ENCODE measurements at places on chromosomes 5 and 9.

- no peak for DNase-seq
Measured at GRCh38 chr9:97980918-97981845, 2.0 kb upstream of the ANP32B start.

DNA sequence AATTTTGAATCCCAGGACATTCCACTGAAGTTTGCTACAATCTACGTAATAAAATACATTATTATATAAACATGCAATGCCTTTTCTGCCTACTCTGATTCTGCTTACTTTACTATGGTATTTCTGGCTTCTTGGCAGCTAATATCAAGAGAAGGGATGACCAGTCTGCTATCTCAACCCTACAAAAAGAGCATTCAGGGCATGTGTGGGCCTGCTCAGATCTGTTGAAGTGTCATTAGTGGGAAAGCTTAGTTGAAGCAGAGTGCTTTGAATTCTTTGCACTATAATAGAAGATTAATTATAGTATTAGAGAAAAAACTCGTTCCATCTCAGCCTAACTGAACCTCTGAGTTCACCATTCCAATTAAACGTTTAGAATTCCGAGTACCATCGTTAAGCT lies 339.5 kb upstream of the ISL1 start:
- DNase-seq = no peak

DNA sequence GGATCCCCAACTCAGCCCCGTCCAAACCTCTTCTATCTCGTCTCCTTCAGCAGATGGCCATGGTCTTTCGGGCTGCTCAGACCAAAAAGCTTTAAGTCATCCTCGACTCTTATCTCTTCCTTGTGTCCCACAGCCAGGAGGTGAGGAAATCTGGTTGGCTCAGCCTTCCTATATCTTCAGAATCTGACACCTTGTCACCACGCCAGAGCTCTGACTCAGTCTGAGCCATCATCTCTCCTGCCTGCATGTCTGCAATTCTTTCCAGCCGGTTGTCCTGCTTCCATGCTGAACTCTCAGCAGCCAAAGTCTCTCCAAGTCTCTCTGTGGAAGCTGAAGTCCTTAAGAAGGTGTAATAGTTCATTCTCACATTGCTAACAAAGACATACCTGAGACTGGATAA lies 419.3 kb upstream of the ADAMTS16 start:
- DNase-seq = no peak

DNA sequence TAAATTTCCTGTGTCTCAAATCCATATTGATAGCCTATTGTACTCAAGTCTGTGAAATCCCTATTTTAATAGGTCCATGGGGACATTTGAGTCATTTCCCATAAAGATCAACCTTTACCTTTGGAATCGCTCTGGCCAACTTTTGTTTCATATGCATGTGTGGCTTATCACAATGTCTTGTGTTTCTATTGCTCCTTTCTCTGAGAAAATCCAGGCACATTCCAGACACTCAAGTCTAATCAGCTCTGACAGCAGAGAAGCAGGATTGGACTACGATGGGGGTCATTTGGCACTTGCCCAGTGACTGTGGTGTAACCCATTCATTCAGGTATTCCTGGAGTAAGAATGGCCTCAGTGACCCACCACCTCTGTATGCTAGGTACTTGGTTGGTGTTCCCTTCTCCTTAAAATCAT lies 48.4 kb downstream of the ACTBL2 start:
- DNase-seq = no peak

DNA sequence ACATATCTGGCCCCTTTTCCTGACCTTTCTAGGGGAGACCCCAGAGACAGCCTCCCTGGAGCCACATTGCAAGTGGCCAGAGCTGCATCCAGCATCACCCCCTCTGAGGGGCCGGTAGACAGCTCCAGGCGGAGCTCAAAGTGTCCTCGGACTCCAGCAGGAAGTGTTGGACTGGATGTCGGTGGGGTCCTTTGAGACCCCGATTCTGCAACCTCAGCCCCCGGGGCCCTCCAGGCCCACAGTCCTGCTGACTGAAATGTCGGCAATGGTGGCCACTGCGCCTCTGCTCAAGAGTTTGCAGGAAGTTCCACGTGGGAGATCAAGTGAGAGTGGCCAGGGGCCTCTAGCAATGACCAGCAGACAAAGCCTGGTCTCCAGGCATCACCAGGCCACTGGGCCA lies 115.9 kb upstream of the FOXD4L5 start:
- DNase-seq = no peak

DNA sequence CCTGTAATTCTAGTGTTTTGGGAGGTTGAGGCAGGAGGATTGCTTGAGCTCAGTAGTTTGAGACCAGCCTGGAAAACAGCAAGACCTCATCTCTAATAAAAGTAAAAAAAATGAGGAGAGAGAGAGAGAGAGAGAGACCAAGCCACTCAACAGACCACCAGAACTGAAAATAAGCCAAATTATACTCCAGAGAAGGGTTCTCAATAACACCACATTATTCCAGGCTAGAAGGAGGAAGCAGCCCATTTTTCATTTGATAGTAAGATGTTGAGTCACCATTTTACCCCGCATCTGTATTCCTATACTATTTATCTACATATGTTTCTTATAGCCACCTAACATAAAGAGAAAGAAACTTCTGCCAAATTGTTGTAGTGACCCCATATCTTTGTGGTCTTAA lies 134.8 kb downstream of the PCSK5 start:
- no peak for DNase-seq

DNA sequence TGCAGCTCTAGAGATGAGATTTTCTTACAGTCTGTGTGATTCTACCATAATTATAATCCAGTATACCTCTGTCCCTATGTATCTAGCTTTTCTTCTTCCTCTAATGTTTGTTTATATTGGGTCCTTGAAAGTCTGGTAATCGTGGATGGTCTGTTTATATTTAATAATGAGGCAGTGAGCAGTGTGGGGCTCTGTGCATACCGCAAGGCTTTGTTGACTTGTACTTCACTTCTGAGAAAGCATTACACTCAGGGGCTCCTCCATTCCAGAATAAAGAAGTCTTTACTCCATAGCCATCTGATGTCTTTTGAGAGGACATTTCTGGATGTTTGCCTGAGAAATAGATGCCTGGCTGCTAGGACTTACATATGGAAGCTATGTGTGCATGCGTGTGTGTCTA lies 4.5 kb upstream of the MPDZ start:
- DNase-seq = no peak

- no peak for DNase-seq
Measured at GRCh38 chr9:119114681-119115080, 254.6 kb downstream of the BRINP1 start.
